ENCODE measurements at places on chromosomes 1 and 21.

GRCh38 chr1:232676307-232676706, 46.4 kb upstream of the SIPA1L2 start:
- DNase-seq: no peak

GRCh38 chr1:179175011-179175841, 54.3 kb downstream of the ABL2 start:
- DNase-seq: peak; percentile 58

DNA sequence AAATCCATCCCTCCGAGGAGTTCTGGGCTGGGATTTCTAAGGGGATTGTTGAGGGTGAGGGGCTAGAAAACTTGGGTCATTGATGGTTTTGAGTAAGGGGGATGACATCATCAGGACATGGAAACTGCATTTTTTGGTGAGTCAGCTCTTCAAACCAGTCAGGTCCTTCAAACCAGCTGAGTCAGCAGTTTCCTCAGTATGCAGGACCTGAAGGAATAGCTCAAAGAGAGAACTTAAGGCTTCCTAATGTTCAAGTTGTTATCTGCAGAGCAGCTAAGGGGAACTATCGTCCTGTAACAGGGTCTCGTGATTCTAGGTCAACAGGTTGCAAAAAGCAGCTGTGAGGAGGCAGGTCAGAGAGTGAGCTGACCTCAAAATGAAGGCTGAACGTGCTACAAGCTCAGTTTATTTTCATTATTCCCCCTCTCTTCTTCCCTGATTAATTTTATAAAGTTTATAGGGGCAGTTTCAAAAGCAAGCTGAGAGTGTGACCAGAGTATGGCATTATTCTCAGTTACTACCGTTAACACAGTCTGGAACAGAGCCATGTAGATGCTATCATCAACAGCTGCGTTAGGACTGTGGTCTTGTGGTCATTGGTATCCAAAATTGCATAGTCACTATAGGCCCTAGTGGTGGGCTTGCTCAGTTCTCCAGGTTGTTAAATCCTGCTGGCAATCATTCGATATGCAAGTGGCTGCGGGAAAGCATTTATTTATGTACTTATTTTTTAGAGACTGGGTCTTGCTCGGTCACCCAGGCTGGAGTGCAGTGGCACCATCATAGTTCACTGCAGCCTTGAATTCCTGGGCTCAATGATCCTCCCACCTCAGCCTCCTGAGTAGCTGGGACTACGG, 10.7 kb upstream of the SDC3 start:
- peak; percentile 81 for DNase-seq

GRCh38 chr1:52593495-52593894, 8.7 kb upstream of the GPX7 start:
- no peak for DNase-seq

GRCh38 chr1:230299191-230300006, 126.7 kb downstream of the PGBD5 start:
- peak; percentile 32 for DNase-seq

DNA sequence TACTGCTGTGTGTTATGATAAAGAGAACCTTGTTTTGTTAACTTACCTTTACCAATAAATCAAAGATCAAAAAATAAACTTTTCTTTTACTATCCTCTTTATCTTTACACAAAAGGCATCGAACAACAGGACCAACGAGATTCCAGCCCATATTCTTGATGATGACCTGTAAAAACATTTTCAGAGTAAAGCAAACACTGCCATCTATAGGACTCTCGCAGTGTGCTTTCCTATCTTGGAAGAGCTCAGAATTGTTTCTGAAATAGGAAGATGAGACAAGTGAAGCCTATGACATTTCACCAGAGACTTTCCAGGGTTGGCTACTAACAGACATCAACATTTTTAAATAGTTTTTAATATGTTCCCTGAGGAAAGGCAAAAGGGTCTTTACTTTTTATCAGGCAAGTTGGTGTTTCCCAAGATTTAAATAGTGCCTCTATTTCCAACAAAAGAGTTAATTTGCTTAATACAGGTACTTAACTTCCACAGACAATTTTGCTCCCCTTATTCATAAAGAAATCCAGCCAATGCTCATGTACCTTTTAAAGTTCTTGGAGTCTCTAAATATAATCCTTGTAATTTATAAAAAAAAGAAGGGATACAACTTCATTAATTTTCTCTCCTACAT, 7.3 kb downstream of the GLMN start:
- peak; percentile 64 for DNase-seq

DNA sequence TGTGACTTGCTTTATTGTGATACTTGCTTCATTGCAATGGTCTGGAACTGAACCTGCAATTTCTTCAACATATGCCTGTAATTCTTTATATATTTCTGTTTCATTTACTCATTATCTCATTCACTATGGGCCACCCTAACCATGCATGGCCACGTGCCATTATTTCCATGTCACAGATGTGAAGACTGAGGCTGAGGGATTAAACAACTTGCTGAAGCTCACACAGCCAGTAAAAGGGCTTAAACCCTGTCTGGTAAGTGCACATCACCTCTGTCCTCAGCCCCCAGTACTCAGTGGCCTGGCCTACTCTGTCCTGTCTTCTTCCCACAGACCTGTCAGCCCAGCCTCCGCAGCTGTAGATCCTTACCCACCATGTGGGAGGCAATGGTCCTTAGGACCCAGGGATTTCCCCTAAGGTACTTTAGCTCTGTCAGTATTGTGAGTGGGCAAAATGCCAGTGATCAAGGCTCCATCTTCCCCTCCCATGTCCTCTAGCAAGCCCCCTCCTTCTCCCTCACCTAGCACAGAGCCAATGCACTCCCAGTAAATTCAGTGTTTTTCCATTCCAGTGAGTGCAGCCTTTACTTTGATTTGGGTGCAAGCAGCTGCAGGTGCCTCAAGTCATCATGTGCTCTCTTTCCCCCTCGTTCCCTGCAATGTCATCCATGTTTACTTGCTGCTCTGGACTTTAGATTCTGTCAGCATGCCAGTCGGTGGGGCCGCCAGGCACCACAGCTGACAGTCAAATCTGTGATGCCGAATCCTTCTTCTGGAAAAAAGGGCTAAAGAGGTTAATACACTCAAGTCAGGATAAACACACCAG, 228.2 kb upstream of the PROX1 start:
- no peak for DNase-seq

GRCh38 chr1:198919667-198920398, 281.0 kb downstream of the PTPRC start:
- no peak for DNase-seq

- no peak for DNase-seq
Measured at GRCh38 chr1:20137055-20137454, 2.1 kb upstream of the PLA2G2F start.

DNA sequence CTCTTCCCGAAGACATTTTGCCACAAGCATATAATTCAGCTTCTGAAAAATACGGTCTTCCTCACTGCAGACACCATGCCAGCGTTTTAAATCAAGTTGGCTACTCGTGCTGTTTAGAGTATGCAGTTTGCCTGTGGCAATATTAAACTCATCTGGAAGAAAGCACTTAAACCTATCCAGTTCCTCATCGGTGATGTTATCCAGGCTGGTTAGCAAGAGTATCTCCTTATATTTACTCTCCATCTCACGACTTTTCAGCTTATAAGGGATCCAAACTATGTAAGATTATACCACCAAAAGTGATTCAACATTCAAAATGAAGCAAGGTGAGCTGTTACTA, 9.7 kb upstream of the IFI16 start:
- DNase-seq: no peak

GRCh38 chr1:95532335-95532734, 298.3 kb downstream of the RWDD3 start:
- no peak for DNase-seq

DNA sequence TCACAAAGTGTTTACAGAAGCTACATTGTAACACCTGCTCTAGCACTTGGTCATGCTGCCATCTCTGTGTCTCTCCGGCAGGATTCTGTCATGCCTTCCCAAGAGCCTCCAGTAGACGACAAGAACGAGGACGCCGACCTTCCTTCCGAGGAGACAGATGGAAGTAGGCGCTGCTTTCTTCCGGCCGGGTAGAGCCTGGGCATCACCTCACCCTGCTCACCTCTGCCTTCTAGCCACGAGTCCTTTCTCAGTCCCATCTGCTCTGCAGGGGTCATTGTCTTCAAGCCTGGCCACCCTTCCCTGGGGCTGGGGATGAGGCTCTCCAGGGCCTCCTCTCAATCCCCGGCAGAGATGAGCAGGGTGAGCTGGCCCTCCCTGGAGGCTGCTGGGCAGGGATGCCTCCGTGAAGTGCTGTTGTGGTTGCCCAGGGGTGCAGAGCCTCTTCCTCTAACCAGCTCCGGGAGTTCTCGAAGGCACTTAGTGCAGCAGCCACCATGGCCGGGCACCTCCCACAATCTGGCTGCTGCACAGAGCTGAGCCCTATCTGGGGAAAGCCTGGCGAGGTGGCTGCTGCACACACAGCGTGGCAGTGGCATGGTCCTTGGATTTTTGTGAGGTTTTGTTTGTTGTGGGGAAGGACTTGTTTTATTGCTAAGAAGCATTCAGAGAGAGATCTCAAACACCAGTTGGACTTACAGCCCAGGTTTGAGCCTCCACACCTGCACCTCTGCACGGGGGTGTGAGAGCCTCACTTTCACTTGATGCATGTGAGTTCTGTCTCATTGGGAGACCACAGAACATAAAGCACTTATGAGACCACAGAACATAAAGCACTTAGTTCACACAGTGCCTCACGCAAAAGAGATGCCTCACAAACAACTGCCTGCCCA, 48.4 kb downstream of the FAAP20 start:
- DNase-seq: no peak

DNA sequence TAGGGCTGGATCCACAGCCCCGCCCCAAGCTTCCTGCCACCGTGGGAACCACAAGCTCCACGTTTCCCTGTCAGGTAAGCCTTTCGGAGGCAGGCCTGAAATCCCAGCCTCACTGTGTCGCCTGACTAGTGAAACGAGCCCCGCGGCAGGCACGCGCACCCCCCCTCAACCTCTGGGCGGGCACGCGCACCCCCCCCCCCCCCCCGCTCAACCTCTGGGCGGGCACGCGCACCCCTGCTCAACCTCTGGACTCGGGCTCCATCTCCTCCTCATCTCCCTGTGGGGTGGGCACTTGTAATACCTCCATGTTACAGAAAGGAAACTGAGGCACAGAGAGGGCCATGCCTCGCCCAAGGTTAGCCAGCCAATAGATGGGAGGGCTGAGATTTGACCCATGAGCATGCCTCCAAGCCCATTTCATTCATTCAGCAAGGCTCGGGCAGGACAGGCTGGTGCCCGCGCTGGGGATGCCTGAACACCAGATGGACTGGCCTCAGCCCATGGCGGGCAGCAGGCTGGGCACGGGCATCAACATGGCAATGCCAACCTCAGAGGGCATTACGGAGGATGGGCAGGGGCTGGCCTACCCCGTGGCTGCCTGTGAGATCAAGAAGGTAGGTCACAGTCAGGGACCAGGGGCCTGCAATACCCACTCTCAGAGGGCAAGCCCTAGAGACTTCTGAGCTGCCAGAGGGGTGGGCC, 4.7 kb downstream of the CFAP410 start:
- no peak for DNase-seq

- DNase-seq: peak; percentile 8
Measured at GRCh38 chr21:21200103-21200938, 202.1 kb downstream of the NCAM2 start.

- DNase-seq: no peak
Measured at GRCh38 chr1:6956488-6957159, 171.4 kb downstream of the CAMTA1 start.

DNA sequence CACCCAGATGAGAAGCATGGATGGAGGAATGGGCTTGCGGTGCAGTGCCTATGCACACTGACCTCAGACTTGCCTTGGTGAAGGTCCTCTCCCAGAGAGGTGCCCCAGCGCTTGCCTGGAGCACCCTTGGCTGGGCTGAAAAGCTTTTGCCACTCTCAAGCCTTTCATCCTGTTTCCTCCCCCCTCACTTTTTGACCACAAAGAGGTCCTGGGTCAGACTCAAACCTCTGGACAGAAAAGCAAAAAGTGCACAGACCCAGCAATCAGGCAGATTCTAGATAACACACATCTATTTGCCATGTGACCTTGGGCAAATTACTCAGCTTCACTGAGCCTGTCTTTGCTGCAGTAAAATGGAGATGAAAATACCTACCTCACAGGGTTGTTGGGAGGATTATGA, 7.3 kb downstream of the TMEM35B start:
- no peak for DNase-seq

DNA sequence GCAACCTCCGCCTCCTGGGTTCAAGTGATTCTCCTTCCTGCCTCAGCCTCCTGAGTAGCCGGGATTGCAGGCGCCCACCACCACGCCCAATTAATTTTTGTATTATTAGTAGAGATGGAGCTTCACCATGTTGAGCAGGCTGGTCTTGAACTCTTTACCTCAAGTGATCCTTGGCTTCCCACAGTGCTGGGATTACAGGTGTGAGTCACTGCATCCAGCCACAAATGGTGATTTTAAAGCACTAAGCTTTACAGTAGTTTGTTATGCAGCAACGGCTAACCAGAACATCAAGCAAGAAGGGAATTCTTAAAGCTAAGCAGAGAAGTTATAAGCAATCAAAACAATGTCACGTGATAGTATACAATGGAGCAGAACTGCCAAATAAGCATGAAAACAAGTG, 65.7 kb downstream of the NVL start:
- DNase-seq: no peak

DNA sequence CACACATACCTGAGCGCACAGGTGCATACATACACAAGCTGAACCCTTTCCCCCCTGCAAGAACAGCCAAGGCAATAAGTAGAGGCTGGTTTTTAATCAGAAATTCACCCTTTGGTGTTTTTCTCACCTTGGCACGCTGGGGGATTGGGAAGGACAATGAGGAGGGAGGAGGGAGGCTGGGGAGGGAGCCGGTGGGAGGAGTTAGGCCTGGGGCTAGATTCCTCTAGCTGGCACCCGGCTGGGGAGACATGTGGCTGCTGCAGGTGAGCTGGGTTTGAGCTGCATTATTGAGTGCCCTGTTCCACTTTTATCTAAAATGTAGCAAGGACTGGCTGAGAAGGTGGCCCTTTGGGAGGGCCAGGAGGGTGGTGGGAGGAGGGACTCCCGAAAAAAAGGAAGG, 97.8 kb upstream of the CSF3R start:
- DNase-seq: no peak

DNA sequence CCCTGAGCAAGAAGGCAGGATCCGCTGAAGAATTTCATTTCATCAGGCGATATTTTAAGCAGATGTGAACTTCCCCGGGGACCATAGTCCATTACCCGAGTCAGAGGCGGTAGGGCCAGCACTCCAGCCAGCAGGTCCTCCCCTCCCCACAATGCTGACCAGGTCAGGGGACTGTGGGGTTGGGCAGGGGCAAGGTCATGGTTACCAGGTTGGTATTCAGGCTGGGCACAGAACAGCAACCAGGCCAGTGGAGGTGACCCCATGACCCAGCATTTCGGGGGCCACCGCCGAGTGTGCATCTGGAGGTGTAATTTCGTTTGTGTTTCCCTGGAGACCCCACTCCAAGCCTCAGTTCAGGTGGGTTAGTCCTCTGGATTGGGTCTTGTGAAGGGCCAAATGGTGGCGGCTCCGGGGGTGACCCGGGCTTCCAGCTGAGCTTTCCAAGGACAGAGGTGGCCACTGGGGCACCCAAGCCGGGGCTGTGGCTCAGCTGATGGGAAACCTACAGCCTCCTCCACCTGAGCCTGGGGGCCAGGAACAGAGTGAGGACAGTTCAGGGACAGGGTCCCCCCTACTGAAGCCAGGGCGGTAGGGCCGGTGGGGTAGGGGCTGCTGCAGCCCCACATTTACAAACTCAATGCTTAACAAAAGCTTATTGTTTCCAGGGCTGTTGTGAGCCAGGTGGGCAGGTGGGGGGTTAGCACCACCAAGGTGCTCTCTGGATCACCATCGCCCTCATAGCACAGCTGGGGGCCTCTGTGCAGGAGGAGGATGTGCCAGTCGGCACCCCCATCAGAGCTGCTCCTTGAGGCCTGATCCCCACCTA, 2.8 kb downstream of the PRDM16 start:
- no peak for DNase-seq

- no peak for DNase-seq
Measured at GRCh38 chr1:119935373-119935772, 39.1 kb upstream of the ADAM30 start.

- DNase-seq: peak; percentile 35
Measured at GRCh38 chr1:119007670-119008482, 19.7 kb upstream of the TBX15 start.
